Stimulated activated CD8-positive, alpha-beta memory T cell treated with anti-CD3 and anti-CD28 coated beads, Interleukin-15, amount 100 ng/mL, for 4 hours (primary cell): ENCODE measurements at places on chromosomes 7 and 10.

DNA sequence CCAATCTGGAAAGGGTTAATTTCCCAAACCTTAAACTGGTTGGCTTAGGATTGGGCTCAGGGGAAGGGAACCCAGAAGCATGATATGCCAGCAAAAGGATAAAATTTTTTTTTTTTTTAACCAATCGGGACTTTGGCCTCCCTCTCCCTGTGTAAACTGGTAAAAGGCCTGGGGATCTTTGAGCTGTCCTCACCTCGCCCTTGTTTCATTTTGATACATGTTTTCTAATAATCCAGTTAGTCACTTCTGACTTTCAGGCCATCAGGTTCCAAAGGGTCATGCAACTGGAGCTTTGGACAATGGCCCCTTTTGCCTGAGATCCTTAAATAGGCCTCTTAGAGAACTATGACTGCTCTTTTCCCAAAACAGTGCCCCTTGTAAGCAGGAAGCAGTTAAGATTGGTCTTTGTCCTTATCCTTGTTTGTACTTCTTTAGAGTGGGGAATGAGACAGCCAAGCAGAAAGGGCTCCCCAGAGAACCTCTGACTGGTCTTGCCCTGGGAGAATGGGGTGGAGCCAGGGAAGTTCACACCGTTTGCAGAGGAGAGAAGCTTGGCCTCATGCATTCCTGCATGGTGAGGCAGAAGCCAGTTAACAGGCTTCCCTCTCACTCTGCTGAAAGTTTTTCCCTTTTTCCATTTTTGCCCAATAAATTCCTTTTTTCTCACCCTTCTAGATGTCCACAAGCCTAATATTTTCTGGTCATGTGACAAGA lies 424.2 kb upstream of the CNTNAP2 start:
- DNase-seq: no peak

- no peak for DNase-seq
Measured at GRCh38 chr7:2037808-2038522, 194.8 kb downstream of the MAD1L1 start.

DNA sequence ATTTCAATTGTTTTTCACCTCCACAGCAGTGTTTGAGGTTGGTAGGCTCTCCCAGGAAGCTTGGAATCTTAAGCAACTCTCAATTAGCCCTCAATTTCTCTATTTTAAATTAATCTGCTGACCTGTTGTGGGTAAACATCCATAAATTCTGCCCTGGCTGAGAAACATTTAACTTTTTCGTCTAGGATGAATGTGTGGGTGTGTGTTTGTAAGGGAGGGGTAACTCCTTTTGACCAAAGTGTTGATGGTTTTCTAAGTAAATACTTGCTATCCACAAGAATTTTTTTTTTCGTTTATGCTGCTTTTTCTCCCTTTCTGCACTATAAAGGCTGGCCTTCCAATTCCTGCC lies 973 bp downstream of the PPP3CB start:
- DNase-seq: no peak

DNA sequence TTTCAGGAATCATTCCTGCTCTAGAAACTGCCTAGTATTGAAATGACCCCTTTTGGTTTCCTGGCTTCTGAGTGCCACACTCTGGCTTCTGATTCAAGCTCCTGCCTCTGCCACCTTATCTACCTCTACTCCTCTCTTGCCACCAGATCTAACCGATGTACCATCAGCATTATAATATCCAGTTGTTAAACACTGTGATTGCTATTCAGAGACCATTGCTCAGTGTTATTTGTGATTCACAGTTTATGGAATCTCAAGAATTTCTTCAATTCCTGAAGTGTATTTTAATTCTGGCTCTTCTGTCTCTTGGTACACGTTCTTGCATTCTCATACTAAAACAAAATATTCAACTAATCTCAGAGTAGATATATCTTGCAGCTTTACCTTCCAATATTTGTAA lies 88.7 kb downstream of the DYNC1I1 start:
- DNase-seq: no peak

DNA sequence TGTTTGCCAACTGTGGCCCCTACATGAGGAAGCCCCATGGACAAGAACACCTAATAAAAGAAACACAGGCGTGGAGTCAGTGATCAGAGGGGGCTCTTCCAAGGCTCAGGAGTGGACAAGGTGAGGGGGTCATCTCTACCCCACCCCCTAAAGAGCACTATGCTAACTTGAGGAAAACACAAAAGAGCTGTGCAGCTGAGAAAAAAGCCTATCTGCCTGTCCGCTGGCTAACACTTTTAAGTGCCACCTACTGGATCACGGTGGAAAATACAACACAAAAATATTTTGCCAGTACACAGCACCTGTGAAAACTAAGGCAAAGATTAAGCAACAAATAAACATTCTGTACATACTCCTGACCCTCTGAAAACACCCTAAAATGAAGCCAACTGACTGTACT lies 53.1 kb upstream of the COBL start:
- no peak for DNase-seq

DNA sequence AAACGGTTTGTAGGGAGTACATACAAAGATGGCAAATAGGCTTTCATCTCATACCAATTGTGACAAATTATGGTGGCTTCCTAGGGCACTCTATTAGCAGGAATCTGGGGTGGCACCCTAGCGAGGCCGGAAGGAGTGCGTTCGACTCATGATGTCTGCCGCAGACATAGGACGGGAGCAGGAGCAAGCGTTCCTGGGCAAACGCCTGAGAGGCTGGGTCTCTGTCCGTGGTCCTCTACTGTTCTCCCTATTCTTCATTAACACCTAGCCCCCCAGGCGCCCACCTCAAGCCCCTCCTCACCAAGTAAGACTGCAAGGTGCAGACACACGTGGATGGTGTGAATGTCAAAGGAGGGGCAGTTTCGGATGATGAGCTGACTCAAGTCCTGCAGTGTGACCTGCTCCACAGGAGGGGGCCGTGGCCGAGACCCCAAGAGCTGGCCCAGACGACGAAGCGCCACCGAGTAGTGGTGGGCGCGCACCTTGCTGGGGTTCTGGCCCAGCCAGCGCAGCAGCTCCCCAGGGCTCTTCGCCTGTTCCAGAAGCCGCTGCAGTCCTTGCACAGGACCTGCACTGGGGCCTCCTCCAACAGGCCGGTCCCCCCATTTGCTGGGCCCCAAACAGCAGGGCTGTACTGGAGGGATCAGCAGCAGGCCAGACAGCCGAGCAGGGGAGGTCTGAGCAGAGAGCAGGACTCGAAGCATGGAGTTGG lies 1.3 kb downstream of the FASTK start:
- DNase-seq: no peak

GRCh38 chr7:155948423-155948822 lies 136.2 kb upstream of the SHH start:
- no peak for DNase-seq

GRCh38 chr10:70106958-70107791 lies 25.4 kb downstream of the AIFM2 start:
- DNase-seq: no peak

DNA sequence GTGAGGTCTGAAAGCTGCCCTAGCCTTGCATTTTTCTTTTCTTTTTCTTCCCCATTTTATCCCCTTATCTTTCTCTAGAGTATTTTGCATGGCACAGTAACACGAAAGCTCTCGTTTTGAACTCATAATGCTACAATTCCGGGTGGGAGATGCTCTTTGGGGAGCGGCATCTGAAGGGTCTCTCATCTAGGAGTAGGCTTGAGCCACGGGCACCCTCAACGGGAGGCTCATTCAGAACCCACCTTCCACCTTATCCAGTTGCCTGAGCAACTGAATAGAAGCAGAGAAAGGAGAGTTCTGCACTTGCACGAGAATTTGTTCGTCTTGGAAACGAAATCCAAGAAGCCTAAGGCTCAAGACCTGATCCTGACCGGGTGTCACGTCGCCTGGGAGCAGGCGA lies 603.5 kb upstream of the FOXK1 start:
- no peak for DNase-seq

- DNase-seq: no peak
Measured at GRCh38 chr7:2420216-2420933, 17.0 kb downstream of the CHST12 start.

DNA sequence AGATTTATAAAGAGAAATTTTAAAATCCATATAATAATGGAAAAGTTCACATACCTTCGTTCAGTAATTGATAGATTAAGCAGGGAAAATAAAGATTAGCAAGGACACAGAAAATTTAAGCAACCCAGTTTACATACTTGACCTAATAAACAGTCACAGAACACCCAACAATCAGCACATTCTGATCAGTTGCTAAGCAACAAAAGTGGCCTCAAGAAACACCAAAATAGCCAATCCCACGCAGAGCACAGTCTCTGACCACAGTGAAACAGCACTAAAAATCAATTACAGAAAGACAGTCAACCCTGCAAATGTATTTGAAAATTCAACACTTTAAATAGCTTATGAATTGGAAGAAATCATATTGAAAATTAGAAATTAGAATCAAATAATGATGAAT lies 39.3 kb upstream of the DRGX start:
- DNase-seq: no peak

DNA sequence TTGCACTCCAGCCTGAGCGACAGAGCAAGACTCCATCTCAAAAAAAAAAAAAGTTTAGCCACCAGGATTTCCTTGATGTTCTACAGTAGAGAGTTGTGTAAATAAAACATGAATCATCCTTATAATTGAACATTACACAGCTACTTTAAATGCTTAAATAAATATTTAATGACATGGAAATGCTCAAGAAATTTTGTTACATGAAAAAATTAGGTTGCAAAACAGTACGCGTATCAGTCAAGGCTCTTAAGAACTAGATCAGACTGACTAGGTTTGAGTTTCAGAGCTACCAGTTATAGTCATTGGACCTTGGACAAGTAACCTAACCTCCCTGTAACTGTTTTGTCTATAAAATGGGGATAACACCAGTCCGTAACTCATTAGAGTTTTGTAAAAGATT lies 38.7 kb upstream of the GSAP start:
- DNase-seq: no peak

DNA sequence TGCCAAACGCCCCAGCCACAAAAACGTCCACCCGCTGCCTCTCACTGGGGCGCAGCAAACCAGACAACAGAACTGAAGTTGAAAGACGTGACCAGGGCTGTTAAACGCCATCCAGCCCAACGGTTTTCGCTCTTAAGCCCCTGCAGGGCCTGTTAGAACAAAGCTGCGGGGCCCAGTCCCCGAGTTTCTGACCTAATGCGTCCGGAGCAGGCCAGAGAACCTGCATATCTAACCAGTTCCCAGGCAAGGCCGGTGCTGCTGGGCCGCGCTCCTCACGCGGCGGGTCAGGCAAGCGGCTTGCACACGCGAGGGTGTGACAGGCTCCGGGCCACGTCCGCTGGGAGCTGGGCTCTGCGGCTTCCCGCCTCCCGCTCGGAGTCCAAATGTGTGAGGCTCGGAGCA lies 87.0 kb downstream of the PTPRN2 start:
- no peak for DNase-seq

DNA sequence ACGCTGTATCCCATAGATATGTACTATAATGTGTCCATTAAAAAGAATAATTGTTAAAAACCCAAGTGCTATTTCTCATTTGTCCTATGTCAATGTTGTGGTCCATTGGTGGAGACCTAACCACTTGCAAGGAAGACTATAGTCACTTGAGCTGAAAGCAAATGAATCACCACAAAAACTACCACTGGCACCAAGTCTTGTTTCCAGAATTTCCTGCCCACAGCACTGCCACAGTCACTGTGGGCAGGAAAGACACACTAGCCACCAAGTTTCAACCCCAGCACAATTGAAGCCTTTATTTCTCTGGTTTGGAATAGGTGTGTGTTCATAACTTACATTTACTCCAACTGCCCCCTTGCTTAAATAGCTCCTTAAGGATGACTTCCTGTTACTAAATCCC lies 12.4 kb downstream of the DIP2C start:
- no peak for DNase-seq

DNA sequence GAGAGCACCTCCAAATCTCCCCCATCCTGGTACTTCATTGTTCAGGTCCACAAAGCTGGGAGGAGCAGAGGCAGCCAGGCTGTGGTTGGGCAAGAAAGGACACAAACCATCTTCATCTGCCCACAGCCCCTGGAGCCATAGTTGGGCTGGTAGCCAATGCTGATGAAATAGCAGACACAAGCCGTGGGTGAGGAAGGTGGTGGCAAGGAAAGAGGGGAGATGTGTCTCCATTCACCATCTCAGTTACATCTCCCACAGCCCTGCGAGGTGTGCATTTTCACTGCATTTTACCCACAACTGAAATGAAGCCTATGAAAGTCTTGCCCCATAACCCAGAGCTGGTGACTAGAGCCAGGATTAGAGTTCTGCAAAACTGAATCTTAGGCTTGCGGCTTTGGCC lies 35.0 kb downstream of the PIK3AP1 start:
- DNase-seq: no peak

DNA sequence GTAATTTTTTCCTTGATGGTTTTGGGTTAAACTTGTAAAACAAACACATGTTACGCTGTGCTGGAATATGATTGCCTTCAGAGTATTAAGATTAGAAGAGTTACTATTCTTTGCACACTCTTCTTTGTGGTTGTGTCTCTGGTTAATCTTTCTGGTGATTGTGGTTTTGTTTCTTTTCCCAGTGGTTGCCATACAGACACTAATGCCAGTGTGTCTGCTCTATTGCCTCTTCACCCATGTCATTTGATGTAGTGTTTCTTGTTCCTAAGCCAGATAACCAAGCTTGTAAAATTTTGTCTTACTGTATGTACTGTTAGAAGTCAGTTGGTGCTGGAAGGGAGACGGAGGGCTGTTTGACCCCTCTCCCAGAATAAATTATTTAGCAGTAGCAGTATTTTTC lies 124.8 kb downstream of the PHTF2 start:
- no peak for DNase-seq

DNA sequence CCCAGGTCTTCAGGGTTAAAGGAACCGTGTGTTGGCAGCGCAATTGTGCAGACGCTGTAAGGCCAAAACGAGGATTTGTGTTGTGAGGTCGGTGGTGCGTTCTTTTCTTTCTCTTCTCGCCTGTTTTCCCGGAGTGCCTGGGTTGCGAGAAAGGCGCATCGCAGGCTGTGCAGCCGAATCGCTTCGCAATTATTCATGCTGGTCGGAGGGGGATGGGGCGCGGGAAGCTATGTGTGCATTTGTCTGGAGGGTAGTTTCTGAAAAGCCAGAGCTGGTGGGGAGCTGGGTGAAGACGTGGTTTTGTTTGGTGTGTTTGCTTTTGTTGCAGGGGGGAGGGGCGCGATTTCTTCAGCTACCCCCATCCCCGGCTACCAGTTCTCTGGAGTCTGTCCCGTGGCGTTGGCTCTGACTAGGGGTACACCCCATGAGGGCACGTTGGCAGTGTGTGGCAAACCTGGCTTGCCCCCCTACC lies 2.1 kb downstream of the MXI1 start:
- DNase-seq: peak; percentile 24

- no peak for DNase-seq
Measured at GRCh38 chr10:76333326-76333725, 901.9 kb downstream of the LRMDA start.

DNA sequence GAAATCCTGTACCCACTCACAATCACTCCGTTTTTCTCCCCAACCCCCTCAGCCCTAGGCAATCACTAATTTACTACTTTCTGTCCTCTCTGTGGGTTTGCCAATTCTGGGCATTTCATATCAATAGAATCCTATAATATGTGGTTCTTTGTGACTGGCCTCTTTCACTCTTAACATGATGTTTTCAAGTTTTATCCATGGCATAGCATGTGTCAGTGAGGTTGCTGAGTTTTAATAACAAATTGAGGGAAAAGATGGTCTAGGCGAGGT lies 11.9 kb downstream of the PLAU start:
- no peak for DNase-seq
